Stimulated activated CD8-positive, alpha-beta memory T cell treated with anti-CD3 and anti-CD28 coated beads, Interleukin-15, amount 100 ng/mL, for 4 hours (primary cell): ENCODE measurements at places on chromosomes 2 and 18.

GRCh38 chr18:37668971-37669747 is 103.6 kb upstream of the CELF4 start:
- no peak for DNase-seq

DNA sequence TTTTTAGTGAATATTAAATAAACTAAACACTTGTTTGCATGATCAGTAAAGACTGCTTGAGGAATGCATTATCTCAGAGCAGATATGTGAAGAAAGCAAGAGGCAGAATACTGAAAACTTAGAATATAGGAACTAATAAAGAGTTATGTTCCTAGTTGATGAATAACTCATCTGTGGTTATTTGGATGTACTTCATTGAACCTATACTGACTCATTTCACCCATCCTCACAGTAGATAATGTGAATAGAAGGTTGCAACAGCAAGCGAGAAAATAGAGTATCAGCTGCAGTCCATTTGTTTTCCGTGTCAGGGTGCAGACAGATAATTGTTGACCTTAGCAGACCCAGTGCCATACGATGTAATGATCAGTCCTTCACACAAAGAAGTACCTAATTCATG is 945.7 kb upstream of the LRRTM1 start:
- DNase-seq = no peak

DNA sequence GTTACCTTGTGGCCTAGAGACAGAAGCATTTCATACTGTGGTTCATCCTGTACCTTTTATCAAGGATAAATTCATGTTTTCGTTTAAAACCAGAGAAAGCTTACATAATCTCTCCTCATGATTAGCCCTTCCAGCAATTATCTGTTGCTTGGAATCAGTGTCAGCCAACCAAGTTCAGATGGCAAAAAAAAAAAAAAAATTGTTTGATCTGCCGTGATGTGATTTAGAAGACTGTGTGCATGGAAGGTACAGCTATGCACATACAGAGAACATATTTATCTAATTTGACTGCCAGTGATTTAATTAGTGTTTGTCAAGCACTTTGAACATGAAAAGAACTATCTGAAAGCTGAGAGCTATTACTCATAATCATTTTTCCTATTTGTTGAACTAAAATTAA is 180.9 kb downstream of the ZEB2 start:
- no peak for DNase-seq

DNA sequence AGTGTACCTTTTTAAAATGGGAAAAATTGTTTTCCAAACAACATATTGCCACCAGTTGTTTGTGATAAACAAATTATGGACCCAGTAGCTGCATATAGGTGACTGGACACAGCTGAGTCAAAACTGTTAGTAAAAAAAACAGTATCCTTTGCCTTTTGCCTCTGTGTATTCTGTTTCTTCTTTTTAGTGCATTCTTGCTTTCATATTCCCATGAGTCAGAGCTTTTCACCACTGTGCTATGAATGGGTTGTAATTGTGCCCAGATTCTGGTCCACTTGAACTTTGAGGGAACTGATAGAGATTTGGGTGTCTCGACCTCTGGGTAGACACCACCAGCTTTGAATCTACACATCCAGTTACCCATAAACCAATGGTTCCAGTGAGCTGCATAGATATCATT is 1441.9 kb upstream of the ZEB2 start:
- DNase-seq = no peak

DNA sequence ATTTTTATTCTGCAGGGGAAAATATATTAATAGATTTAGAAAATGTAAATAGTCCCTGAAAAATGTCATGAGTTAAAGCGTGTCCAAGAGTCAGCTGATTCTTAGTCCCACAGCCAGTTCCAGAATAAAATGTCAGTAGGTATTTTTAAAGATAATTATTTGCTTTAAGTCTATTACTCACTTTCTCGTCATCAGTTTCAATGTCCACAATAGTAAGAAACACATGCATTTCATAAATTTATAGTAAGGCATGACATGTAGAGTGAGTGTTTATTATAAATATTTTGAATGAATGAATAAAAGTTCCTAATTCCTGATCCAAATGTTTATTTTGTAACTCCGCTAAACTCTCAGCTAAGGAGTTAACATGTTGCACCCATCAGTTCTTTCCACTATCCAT is 1044.0 kb upstream of the PIK3C3 start:
- DNase-seq = no peak

DNA sequence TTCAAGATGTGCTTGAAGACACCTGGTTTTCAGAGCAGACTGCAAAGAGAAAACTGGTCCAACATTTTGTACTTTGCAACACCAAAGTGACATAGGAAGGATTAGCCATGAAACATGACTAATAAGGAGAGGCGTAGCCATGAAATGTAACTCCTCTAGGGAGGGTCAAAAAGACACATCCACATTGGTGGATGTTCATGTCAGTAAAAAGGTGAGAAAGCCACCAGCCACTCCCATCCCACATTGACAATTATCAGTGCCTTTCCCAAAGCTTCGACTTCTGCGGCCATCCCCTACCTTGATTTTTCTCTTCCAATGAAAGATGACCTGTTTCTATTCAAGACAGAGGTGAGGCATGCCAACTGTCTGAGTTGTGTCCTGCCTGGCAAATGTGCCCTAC is 223.2 kb downstream of the ALK start:
- no peak for DNase-seq

DNA sequence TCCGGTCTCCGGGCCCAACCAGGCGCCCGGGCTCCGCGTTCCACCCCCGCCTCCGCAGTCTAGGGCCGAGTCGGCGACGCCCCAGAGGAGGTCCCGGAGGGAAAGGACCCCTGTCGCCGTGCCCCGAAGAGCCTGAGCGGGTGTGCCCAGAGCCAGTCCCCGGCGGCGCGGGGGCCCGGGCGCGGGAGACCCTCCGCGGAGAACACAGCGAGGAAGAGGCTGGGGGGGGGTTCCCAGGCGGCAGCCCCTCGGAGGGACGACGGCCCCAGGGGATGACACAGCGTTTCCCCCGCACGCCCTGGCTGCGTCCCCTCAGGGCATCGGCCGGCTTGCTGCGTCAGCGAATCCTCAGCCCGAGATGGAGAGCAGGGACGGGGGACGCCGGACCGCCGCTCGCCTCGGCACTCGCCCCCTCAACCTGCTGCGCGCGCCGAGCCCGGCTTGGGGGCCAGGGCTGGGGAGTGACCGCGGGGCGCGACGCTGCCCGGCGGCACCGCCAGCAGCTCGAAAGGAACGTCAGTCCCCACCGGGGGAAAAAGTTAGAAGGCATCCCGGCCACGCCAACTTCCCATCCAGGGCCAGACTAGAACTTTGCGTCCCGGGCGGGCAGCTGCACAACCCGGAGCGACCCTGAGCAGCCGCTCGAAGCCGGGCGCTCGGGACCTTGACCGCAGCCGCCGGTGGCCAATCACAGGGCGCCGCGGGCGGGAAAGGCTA is 711 bp downstream of the SFXN5 start:
- no peak for DNase-seq

GRCh38 chr2:216606551-216607276 is 26.5 kb upstream of the IGFBP2 start:
- peak; percentile 23 for DNase-seq

DNA sequence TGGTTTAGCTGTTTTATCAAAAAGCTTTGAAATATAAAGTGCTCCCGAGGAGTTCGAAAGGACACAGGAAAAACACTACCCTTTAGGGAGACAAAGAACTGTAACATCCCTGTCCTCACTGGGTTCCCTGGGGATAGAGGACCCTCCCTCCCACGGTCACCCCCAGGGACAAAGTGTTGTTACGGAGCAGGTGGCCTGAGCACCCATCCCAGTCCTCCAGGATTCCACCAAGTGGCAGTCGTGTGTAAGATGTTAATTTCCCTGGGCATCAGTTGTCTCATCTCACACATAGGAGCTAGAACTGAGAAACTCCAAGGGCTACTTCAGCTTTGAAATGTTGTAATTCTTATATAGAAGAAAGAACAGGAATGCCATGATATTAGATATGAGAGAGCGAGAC is 137.7 kb downstream of the ALK start:
- no peak for DNase-seq

DNA sequence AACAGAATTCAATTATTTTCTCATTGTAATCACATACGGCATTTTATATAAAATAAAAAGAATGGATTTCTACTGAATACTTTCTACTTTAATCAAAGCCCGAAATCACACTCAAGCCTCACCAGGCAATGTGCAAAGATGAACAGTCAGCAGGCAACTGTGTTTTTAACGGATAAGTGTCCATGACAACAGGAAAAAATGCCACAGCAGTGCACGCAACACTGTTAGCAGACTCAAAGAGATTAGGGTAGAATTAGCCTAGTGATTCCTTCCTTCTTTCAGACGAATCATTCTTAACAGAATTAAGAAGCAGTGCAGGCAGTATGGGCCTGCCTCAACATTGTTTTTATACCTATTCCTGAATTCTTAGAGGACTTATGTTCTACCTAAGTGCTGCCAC is 135.6 kb downstream of the CDH2 start:
- DNase-seq = no peak

GRCh38 chr2:160111951-160112798 is 49.8 kb upstream of the PLA2R1 start:
- no peak for DNase-seq

- DNase-seq = no peak
Observed at GRCh38 chr2:39334978-39335377, 91.2 kb upstream of the CDKL4 start.

- no peak for DNase-seq
Observed at GRCh38 chr2:8510519-8510918, 171.3 kb upstream of the ID2 start.

GRCh38 chr2:88832992-88833389 is 141.5 kb downstream of the RPIA start:
- no peak for DNase-seq

GRCh38 chr18:63119647-63120046 is 199.9 kb downstream of the BCL2 start:
- no peak for DNase-seq

- DNase-seq = no peak
Observed at GRCh38 chr2:197268786-197269584, 41.6 kb downstream of the ANKRD44 start.

- DNase-seq = no peak
Observed at GRCh38 chr2:184692141-184692734, 93.9 kb downstream of the ZNF804A start.

DNA sequence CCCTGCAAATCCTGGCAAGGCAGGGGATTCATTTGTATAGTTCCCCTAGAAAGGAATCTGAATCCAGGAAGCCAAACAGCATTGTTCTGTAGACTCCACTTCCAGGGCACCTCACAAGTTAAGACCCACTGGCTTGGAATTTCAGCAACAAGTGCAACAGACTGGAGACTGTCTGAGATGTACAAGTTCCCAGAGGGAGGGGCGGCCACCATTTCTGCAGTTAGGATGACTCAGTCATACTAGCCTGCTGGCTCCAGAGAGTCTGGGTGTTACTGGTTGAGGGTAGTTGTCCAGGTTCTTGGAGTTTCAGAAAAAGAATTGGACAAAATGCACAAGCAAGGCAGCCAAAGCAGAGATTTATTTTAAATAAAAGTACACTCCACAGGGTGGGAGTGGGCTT is 384.2 kb downstream of the DSC3 start:
- DNase-seq = no peak

DNA sequence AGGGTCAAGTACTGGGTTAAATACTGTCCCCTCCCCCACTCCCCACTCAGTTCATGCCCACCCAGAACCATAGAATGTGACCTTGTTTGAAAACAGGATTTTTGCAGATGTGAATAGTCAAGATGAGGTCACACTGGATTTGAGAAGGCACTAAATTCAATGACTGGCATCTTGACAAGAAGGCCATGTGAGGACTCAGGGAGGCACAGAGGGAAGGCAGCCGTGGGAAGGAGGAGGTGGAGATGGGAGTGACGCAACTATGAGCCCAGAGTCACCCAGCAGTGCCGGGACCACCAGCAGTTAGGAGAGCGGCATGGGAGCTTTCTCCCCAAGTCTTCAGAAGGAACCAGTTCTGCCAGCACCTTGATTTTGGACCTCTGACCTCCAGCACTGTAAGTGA is 257.3 kb downstream of the BCL2 start:
- no peak for DNase-seq
